Activated T-helper 1 cell treated with Interleukin-2 at 50 U/mL for 16 hours (primary cell): ENCODE measurements at places on chromosomes 4 and X.

DNA sequence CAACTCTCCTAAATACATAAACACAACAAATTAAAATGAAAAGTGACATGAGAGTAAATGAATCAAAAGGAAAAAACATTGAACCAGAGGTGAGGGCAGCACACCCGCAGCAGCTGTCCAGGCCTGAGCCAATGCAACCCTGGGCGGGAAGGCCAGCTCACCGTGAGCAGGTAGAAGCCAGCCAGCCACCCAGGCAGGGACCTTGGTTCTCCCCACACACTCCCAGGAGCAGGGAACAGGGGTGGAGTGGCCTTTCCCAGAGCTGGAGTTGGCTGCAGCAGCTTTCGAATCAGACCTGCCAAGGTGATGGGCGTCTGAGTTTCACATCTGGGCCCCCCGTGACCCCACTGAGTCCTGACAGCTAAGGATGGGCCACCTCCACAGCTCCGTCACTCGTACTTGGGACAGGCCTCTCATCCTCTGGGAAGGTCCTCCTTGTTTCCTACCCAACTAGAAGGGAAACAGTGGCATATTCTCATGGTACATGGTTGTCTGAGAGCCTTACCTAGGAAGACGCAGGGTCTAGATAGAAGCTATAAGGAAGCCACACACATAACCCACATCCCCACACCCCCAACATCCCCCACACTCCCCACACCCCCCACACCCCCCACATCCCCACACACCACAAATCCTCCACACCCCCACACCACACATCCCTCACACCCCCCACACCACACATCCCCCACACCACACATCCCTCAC lies 172.2 kb downstream of the DCLK2 start:
- no peak for DNase-seq

- DNase-seq: no peak
Observed at GRCh38 chrX:119045884-119046283, 26.9 kb upstream of the CT47C1 start.

DNA sequence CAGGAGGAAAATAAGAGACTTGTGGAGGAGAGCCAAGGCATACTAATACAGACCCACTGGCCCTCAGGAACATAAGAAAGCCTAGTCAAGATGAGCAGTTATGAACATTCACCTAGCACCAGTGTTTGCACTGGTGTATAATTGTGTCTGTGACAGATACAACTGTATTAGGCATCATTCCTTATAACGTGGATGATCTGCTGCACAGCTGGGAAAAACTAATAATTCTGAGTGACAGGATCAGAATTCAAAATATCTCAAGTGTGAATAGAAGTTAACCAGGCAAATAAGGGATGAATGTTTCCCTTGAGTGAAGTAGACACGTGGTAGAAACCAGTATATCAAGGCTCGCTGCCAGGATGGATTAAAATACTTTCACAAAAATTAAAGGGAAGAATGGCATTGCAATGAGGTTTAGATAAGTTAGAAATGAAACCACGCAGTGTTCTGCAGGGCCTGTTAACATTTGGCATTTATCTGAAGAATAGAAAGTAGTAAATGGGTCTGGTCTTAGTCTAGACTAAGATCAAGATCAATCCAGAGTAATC lies 325.9 kb downstream of the EPHA5 start:
- DNase-seq: no peak

GRCh38 chrX:96373047-96373355 lies 311.6 kb upstream of the DIAPH2 start:
- no peak for DNase-seq

- DNase-seq: no peak
Observed at GRCh38 chr4:74189331-74190043, 31.6 kb downstream of the MTHFD2L start.

GRCh38 chrX:133834771-133835170 lies 150.6 kb downstream of the GPC3 start:
- no peak for DNase-seq

GRCh38 chrX:52865343-52865998 lies 2.4 kb downstream of the XAGE3 start:
- DNase-seq: no peak
